Gastroesophageal sphincter (tissue), 4 donors: ENCODE measurements at places on chromosomes 1 and 21. TPM values are rescaled to one million over a fixed set of nuclear protein-coding genes. Genes with fewer than 3 reads are reported as not detected.

TENT5C gene
- total RNA-seq, result 2.7 TPM

C1orf210 gene
- total RNA-seq, result not detected

NBPF4 gene
- not detected for total RNA-seq

BEND5 gene
- 8.9 TPM for total RNA-seq

LCE1A gene
- not detected for total RNA-seq

NAXE gene
- 93.6 TPM for total RNA-seq

PTPRU gene
- total RNA-seq, result 23.4 TPM

LRIG2 gene
- 8.6 TPM for total RNA-seq

GJA9 gene
- not detected for total RNA-seq

NR0B2 gene
- not detected for total RNA-seq

MSH4 gene
- 0.93 TPM for total RNA-seq

CD5L gene
- not detected for total RNA-seq

GJA5 gene
- 11.0 TPM for total RNA-seq

KCNE1 gene
- total RNA-seq, result 0.64 TPM

TMPRSS15 gene
- not detected for total RNA-seq

THAP3 gene
- total RNA-seq, result 16.3 TPM

CCDC181 gene
- total RNA-seq, result 2.6 TPM

GRCh38 chr21:26072666-26073615, 97.6 kb downstream of the APP start:
- no peak for ATAC-seq

DNA sequence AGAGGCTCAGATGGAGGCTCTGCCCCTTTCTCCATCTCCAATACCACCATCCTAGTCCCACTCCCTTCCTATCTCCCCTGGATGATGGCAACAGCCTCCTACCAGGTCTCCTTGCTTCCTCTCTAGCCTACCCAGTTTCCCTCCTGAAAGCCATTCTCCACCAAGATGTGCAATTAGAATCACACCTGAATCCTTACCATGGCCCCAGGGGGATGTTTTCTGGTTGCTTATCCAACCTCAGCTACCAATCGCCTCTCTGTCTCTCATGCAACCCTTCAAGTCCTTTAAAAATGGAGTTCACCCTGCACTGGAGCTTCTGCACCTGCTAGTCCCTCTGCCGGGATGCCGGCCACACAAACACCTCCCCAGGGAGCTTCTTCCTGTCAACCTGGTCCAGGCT, 2.9 kb downstream of the RCAN1 start:
- ATAC-seq, result no peak

DNA sequence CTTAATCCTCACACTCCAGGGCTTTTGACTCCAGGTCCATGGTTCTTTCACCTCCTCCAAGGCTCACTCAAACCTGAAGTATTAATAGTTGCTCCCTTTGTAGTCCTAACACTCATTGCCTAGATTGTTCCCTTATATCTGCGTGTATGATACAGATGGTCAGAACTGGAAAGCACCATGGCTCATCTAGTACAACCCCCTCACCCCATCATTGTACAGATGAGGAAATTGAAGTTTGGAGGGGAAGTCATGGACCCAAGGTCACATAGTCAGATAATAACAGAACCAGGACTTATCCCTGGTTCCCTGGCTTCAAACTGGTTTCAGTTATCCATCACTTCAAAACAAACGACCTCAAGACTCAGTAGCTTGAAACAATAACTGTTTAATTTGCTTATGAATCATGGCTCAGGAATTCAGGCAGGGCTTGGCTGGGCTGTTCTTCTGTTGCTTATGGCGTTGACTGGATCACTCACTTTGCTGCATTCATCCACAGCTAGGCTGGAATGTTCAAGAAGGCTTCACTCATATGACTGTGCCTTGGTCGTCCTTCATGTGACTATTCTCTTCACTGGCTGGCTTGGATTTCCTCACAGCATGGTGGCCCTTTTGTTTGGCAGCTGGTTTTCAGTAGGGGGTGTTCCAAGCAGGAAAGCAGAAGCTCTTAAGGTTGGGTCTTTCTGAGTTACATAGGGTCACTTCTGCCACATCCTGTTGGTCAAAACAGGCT, 5.0 kb downstream of the NOS1AP start:
- no peak for ATAC-seq

DNA sequence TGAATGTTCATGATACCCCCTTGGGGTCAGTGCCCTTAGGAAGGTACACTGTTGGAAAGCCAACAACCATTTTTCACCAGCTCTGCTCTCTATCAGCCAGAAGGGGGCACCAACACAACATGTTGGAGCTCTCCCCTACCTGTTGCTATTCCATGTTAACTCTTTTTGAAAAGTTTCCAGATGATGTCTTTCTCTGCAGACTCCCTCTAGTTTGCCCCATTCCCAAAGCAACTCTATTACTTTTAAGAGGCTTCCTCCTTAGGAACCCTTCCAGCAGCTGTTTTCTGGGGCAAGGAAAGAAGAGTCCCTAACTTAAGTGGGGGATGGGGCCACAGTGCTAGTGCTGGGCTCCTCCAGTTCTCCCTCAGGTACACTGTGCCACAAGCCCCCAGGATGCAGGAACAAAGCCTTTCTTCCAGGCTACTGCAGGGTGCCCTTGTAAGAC, 22.9 kb upstream of the NDC1 start:
- ATAC-seq, result no peak

DNA sequence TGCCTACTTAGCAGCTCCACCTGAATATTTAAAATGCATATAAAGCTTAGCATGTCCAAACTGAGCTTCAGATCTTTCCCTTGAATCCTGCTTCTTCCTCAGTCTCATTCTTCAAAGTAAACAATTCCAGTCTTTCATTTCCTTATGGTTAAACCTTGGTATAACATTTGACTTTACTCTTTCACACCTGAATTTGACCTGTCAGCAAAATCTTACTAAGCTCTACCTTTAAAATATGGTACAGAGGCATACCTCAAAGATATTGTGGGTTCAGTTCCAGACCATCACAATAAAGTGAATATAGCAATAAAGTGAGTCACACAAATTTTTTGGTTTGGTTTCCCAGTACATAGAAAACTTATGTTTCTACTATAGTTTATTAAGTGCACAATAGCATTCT, 42.5 kb upstream of the RNF11 start:
- ATAC-seq, result no peak

DNA sequence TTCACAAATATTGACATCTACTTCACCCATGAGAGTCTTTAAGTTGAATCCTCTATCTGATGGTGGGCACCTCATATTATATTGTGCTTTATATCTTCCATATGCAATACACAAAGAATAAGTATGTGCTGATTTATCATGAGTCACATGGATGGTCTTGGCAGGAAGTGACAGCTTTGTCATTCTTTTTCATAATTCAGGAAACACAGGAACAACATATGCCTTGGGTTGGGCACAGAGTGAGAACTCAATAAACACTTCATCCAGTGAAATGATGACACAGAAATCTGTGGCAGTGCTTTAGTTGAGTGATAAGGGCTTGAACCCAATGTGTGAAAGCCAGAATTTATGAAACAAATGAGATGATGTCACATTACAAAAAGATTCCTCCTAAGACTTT, 41.2 kb downstream of the GADD45A start:
- ATAC-seq, result no peak

DNA sequence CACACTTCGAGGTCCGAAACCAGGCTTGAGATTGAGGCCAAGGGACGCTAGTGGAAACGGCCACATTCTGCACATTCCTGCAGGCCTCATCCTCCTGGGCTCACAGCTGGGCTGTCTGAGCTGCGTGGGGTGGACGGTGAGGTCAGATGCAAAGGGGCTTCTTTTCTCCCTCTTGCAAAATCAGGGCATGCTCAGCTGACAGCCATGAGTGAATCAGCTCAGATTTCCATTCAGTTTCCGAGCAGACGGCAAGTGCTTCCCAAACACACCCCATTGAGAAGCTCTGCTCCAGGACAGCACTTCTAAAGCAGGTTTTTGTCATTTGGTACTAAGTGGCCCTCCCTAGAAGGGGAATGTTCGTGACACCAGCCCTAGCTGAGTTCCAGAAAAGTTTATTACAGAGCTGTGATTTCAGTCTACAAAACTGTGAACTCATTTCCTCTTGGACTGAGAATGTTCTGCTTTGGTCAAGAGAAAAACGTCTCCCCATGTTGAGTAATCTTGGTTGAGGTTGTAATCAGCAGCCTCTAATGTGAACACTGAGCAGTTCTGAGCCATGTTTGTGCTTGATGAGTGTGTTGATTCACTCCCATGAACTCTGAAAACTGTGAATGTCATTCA, 10.0 kb downstream of the PDPN start:
- peak; percentile 92 for ATAC-seq

GRCh38 chr1:228752675-228753265, 17.5 kb downstream of the RHOU start:
- ATAC-seq, result no peak

GRCh38 chr1:242243472-242243871, 244.6 kb upstream of the MAP1LC3C start:
- ATAC-seq, result no peak

- ATAC-seq, result no peak
Observed at GRCh38 chr1:173426057-173426456, 51.1 kb upstream of the PRDX6 start.

DNA sequence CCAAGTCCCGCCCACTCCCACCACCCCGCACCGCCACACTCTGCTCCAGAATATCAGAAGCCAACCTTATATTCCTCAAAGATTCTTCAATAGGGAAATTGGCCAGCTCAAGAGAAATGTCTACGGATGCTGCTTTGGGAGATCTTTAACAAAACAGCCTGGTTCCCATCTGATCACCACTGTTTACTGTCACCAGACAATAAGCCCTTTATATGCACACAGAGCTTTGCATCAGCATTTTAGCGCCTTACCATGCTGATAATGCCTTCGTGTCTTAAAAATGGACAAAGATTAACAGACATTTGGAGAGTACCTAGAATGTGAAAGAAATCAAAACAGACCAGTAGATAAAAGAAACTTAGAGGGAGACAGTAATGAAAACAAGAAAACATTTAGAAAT, 141.7 kb upstream of the SYT6 start:
- no peak for ATAC-seq

DNA sequence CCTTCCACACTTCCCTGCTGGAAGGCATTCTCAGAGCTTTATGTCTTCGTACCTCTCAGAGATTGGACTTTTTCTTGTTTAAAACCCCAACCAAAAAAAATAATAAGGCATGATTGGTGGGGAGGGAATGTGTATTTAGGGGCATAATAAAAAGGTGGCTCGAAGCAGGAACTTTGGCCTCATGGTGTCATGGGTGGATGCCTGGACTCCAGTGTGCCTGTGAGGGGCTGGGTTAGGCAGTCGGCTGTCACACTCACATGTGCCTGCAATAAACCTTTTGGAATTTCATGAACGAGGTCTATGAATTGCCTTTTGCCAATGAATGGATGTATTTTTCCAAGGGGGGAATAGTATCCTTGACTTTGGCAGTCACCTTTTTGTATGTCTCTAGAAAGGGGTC, 131.3 kb downstream of the EDEM3 start:
- ATAC-seq, result no peak

DNA sequence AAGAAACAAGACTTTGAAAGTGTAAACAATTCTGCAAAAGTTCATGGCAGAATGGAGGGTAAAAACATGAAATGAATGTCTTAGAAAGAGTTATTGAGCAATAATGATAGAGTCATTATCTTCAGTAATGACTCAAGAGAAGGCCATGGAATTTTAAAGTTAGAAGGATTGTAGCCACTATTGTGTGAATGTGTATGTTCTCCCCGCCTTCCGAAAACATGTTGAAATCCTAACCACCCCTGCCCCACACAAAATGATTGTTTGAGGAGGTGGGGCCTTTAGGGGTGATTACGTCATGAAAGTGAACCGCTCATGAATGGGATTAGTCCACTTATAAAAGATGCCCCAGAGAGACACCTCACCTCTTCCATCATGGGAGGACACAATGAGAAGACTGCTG, 93.8 kb upstream of the CCDC190 start:
- ATAC-seq, result no peak

GRCh38 chr1:56939209-56939608, 26.6 kb downstream of the C8B start:
- no peak for ATAC-seq

DNA sequence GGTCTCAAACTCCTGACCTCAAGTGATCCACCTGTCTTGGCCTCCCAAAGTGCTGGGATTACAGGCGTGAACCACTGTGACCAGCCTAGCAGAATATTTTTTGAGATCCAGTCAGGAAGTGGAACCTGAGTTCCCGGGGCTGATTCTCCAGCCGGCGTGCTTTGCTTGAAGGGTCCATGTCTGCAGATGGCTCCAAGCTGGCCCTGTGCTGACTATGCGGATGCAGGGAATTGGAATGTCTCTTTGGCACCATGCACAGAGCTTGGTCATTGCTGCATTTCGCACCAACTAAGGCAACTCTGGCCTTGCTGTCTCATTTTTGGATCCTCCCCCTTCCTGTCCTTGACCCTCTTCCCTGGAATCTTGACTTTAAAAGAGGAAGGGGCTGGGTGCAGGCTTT, 28.1 kb downstream of the ARHGEF10L start:
- peak; percentile 35 for ATAC-seq

- ATAC-seq, result no peak
Observed at GRCh38 chr1:182713939-182714338, 29.6 kb upstream of the RGS8 start.

- no peak for ATAC-seq
Observed at GRCh38 chr1:193184776-193185175, 1.6 kb downstream of the B3GALT2 start.

GRCh38 chr1:233834609-233835008, 69.9 kb upstream of the SLC35F3 start:
- ATAC-seq, result no peak

- ATAC-seq, result no peak
Observed at GRCh38 chr1:86138746-86139145, 17.8 kb downstream of the COL24A1 start.

DNA sequence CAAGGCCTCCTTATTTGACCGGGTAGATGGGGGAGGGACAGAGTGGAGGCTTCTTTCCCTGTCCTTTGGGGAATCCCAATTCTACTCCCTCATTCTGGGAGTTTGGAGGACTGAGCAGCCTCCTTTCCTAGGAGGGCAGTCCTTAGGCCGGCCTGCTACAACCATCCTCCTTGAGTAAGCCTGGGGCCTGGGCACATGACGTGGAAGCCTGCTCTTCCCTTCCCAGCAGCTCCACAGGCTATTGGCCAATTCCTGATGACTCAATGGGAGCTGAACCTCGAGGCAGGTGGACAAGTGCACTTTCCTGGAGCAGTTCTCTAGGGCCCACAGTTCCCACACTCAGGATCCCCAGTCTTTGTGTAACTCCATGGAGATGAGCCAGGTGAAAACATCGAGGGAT, 3.1 kb downstream of the KCNA10 start:
- ATAC-seq, result no peak

- no peak for ATAC-seq
Observed at GRCh38 chr1:209380420-209380819, 203.1 kb upstream of the CAMK1G start.

DNA sequence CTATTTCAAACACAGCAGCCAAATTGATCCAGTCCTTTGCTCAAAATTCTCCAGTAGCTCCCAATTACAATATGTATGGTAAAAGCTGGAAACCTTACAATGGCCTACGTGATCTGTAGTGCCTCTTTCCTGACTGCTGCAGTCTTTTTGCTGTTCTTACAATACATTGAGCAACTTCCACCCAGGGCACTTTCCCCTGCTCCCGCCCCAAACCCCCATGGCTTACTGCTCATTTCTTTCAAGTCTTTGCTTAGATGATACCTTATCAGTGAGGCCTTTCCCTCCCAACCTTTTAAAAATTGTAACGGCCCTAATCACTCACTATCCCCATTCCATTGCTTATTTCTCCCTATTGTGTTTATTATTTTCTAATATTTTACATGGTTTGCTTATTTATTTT, 43.9 kb upstream of the APOBEC4 start:
- ATAC-seq, result no peak
